Stimulated activated CD4-positive, alpha-beta T cell treated with anti-CD3 and anti-CD28 coated beads, Interleukin-1b, Interleukin-23, amount 100 ng/mL, for 1 hour (primary cell): ENCODE measurements at places on chromosomes 11 and 22.

GRCh38 chr11:97143463-97143862 is 753.6 kb downstream of the JRKL start:
- no peak for DNase-seq

GRCh38 chr22:20746431-20747189 is 27.3 kb upstream of the SERPIND1 start:
- no peak for DNase-seq

- DNase-seq = no peak
These were observed 79.5 kb downstream of the TIMP3 start for GRCh38 chr22:32880893-32881596.

DNA sequence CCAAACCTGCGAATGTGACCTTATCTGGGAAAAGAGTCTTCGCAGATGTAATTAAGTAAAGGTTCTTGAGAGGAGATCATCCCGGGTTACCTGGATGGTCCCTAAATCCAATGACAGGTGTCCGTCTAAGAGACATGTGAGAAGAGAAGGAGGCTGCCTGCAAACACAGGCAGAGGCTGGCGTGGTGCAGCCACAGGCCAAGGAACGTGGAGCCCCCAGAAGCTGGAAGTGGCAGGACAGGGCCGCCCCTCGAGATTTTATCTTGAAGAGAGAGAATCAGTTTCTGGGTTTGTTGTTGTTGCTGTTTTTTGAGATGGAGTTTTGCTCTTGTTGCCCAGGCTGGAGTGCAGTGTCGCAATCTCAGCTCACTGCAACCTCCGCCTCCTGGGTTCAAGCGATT is 33.6 kb downstream of the MRGPRD start:
- no peak for DNase-seq

DNA sequence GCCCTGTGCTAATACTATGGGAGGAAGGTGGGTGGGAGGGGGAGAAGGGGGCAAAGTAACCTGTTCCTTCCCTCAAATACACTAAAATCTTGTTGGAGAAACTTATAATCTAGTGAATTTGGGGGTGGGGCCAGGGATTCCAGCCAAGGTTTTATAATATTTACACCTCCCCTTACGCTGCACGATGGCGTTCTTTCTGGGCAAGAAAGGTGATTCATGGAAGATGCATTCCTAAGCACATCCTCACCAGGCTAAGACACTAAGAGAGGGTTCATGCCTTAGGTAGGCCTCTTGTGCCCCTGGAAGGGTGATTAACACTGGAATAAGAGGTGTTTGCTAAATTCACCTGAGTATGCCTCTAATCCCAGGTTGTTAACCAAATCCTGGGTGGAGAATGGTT is 82.6 kb downstream of the BARX2 start:
- DNase-seq = no peak

DNA sequence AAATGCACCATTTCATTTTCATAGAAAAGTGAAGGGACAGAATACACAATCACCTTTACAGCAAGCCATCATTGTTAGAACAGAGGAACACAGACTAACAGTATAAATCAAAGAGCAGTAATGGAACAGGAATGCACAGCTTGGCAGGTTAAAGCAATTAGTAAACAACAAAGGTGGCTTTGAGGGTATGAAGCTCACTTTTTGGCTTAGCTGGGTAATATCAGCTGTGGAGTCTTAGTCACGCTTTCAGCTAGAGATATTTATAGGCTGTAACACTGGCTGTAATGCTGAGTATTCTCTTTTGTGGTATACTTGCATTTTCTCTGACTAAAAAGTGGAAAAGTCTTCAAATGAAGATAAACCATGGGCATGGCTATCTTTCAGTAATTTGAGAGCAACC is 1780.5 kb downstream of the LRRC4C start:
- DNase-seq = no peak

DNA sequence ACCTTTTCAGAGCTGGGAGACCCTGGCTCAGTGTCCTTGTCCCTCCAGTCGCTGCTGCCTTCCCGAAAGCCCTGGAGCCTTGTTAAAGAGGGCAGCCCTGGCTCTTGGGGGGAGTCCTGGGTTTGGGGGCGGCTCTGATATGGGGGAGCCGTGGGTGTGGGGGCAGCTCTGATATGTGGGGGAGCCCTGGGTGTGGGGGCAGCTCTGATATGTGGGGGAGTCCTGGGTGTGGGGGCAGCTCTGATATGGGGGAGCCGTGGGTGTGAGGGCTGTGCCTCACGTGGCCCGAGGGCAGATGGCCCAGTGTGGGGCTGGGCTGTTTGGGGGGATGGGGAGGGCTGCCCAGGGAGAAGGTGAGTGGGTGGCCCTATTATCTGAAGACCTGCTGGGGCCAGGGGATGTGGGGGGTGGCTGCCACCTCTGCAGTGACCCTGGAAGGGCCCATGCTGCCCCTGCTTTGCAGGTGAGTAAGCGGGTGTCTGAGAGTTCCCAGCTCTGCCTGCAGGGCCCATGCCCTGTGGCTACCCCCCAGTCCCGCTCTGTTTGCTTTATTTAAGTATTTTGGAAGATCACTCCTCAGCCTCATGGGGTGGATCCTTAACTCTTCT is 30.9 kb upstream of the GRAMD4 start:
- DNase-seq = no peak

GRCh38 chr11:69487849-69488542 is 6.5 kb downstream of the LINC01488 start:
- DNase-seq = no peak

DNA sequence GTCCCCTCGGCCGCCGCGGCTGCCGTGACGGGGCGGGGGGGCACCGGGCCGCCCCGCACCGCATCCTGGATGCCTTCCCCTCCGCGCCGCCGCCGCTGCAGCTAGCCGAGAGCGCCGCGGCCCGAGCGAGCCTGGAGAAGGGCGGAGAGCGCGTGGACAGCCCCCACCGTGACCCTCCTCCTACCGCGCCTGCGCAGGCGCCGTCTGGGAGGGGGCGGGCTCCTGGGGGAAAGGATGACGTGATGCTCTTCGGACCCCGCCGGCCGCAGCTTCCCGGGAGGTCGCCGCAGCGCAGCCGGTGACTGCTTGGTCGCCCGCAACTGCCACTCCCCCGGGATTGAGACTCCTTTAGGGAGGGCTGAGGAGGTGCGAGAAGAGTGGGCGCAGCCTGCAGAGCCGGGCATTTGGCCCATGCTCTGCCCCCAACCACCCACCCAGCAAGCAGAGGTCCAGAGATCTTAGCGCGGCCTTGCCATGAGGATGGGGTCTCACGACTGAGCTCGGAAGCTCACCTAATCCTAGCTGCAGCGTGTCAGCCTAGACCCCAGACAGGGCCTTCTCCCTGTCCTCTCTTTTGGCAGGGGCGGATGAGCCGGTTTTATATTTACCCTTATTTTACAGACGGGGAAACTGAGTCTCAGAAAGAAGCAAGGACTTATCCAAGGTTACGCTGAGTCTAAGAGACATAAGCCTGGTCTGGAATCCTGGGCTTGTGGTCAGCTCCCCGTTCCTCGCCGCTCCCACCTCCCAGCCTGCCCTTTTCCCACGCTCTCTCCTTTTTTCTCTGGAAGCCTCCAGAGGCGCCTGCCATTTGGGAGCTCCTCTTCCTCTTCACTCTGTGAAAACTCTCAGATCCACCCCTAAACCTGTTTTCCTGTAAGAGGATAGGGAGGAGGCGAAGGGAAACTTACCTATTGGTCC is at the start of gene DENND5A:
Gene DENND5A (minus strand): TSS at position 140 of the 921 bp plus-strand sequence. CDS start 281 bp downstream, outside the sequence.
- peak; percentile 35 for DNase-seq

DNA sequence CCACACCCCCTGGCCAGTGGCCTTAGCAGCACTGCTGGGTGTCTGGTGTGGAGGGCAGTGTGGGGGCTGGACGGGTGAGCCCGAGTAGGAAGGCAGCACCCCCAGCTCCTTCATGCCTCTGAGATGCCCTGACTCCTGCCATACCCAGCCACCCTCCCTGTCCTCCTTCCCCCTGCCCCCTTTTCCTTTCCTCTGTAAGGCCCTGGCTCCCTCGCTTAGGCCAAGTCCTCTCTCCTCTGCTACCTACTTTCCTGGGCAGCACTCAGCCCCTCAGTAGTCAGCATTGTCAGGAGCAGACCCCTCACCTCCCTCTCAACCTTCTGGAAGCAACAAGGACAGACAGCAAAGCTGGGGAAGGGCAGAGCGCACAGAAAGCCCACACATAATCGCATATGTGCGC is 48.0 kb downstream of the BUD13 start:
- no peak for DNase-seq

- DNase-seq = no peak
These were observed 37.2 kb downstream of the PPP6R3 start for GRCh38 chr11:68497761-68498160.

GRCh38 chr11:94866936-94867795 is 99.0 kb downstream of the AMOTL1 start:
- no peak for DNase-seq

GRCh38 chr11:65419772-65420481 is 2.7 kb upstream of the NEAT1 start:
- DNase-seq = no peak

DNA sequence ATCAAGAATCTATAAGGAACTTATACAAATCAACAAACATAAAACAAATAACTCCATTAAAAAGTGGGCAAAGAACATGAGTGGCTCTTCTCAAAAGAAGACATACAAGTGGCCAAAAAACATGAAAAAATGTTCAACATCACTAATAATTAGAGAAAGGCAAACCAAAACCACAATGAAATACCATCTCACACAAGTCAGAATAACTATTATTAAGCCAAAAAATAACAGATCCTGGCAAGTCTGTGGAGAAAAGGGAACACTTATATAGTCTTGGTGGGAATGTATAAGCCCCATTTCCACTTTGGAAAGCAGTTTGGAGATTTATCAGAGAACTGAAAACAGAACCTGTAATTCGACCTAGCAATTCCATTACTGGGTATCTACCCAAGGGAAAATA is 921.0 kb downstream of the KCNA4 start:
- DNase-seq = no peak

- no peak for DNase-seq
These were observed 12.3 kb upstream of the MPEG1 start for GRCh38 chr11:59225017-59225416.

DNA sequence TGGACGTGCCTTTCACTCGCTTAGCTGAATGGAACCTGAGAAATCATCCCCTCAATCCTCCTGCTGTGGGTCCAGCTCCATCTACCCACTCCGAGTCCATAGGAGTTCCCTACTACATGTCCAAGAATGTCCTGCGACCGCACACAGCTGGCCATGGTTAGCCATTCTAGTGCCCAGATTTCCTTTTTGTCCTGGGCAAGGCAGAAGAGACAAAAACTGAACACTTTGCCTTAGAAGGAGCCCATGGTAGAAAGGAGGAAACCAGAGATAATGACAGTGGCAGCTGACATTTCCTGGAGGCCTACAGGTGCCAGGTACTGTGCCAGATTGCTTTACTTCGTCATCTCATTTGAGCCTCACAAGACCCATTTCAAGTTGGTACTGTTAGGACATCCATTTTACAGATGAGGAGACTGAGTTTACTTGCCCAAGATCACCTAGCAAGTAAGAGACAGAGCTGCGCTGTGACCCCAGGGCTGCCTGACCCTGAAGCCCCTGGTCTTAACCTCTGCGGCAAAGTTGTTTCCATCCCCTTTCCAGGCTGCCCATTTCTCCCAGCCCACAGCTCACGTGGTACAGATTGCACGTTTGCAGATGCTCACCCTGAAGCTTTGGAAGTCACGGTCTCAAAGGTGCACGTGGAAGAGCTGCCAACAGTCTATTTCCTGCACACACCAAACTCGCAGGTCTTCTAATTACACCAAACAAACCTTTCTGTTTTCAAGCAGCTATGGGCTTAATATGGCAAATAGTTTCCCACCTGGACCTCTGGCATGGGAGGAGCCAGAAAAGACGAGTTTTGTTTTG is 112.7 kb downstream of the ZBTB16 start:
- DNase-seq = no peak

DNA sequence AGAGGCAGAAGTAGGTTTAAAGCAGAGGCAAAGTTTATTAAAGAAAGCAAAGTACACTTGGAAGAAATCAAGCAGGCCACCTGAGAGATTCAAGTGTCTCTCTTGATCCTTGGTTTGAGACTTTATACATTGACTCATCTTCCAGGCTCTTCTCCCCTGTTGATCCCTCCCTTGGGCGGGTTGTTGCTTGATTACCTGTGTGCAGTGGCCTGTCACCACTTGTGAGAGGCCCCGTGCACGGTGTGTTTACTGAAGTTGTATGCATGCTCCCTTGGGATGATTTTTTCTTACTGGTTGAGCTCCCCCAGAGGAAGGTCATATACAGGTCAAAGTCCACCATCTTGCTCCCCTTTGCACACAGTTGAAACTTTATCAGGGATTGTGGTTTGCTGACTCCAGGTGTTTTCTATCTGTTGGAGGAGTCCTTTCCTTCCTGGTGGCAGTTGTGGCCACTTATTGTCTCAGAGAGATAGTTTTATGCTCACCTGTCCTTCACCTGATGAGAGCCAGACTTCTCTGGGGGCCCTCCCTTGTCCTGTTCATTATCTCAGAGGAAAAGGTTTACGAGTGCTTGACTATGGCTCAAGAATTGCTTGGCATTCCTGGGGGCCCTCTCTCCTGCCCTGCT is 16.3 kb upstream of the RBMXL2 start:
- DNase-seq = no peak

DNA sequence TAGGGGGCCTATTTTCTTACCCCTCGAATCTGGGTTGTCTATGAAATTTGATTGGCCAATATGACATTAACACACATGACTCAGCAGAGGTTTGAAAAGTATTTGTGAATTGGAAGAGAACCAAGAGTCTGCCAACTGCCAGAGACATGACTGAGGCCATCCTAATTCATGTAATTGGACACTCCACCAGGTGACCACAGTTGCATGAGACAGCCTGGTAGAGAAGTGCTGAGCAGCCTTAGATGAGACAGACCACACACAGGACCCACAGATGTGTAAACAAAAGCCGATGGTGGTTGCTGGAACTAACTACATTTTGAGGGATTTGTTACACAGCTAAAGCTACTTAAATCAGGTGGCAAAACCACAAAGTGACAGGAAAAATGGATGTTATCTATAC is 855 bp upstream of the MS4A5 start:
- no peak for DNase-seq

DNA sequence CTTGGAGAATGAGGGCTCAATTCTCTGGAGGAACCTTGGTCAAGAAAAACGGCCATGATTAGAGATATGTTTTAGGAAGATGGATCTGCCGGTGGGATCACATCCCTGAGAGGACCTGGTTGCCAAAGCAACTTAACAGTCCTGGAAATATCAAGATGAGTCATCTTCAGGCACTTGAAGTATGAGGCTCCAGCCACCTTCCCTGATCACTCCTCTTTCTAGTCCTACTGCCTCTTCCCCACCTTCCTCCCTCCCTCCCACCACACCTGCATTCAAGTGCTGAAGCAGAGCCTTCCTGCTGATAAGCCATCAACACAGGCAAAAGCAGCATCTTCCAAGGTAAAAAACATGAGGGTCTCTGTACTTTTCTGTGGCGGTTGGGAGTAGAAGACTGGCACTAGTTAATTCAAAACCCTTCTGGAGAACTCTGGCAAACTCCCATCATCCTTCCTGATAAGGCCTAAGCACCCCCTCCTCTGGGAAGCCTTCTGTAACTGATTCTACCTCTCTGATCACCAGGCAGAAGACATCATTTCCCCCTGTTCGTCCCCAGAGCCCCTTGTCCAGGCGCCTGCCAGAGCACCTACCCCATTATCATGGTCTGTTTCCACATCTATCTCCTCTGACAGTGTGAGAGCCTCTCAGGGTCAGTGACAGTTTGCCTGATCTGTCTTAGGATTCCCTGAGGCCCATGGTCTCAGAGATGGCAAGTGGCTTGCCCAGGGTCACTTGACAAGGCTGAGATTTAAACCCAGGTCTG is 79.8 kb downstream of the CLPB start:
- DNase-seq = no peak
